C1 segment of cervical spinal cord (tissue), 14 donors: ENCODE measurements at places on chromosomes 2 and 18.

DNA sequence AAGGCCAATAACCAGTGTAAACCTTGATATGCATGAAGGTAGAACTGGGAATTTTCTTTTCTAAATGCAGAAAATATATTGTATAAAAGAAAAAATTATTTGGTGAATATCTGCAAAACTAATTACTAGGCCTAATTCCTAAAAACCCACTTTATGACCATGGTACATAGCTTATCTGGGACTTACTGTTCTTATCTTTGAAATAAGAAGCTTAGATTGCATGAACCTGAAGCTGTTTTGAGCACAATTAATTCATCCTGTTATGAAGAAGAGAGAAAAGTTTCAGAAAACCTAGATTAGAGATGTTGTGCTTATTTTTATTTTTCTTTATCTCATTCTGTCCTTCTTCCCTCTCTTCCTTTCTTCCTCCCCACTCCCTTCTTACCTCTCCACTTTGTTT, 235.0 kb downstream of the GULP1 start:
- DNase-seq: no peak

GRCh38 chr2:149562324-149562723, 25.3 kb downstream of the MMADHC start:
- no peak for DNase-seq

DNA sequence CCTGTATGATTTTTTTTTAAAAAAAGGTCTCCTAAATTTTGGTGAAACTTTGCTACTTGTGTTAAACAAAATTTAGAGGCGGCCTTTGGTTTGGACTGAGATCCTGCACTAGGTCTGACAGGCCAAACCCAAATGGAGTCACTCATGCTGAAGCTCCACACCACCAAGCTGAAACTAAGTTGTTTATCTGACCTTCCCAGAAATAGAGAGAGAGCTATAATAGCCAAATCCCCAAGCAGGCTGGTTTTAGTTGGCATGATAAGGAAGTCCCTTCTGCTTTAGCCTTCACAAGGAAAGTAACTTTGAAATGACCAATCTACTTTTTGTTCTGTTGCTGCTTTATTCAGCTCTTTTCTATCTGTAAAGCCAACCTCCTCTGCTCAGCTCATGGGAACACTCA, 17.1 kb upstream of the THUMPD2 start:
- no peak for DNase-seq

GRCh38 chr2:169265591-169265990, 96.7 kb downstream of the LRP2 start:
- DNase-seq: no peak

- DNase-seq: no peak
Measured at GRCh38 chr2:205169464-205169863, 512.8 kb upstream of the NRP2 start.

DNA sequence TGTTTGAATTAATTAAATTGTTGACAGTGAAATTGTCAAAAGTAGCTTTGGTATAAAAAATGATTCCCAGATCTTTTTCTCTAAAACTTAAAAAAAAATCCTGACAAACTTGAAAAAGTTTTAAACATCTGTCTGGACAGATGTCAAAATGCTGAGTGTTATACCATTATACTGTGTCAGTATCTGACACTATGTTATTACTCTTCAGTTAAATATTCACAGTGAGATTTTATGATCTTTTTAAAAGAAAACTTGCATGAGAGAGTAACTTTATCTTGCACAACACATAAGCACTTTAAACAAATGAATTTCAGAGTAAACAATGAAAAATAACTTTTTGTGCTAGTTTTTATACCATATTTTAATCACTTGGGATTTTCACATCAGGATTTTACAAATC, 167.4 kb downstream of the MEIS1 start:
- DNase-seq: no peak

DNA sequence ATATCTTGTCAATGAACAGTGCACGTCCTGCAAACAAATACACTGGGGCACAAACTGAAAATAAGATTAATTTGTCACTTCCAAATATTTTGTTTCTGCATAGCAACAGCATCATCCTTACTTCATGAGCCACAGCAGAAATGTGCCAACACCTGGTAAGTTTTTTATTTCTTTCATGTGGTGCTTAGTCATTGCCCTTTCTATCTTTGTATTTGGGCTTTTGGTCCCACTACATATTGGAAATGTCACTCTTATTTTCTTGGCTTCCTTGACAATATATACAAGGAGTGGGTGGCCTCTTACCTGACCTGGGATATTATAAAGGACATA, 208.0 kb downstream of the RBM43 start:
- no peak for DNase-seq

DNA sequence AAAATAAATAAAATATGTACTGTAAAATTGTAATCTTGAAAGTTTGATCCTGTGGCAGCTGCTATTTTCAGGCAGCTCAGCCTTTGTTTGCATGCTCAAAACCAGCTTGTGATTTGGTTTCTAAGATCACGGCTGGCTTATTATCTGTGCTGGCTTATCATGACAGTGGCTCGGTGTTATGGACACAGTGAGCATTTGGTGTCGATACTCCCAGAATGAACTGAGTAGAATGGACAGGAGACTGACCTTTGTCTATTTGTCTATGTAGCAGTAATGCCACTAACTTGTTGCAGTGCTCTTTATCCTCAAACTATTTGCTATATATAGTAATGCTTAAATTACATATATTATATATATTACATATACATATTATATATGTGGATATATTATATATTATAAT, 58.8 kb downstream of the NEDD4L start:
- no peak for DNase-seq

DNA sequence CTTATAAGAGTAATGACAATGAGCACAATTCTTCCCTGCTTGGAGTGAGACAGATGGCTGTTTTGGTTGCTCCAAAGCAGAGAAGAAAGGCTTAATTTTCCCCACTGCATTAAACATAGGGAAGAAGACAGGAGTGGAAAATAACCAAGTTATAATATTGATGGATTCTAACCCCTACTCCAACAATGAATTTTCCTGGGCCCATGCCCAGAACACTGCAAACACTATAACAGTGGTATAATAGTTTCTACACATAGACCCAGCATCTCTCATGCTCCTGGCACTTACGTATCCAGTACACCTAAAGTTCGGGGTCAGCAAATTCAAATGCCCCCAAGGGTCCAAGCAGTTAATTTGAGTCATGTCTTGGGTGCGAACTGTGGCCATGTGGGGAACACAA, 613.4 kb downstream of the PLCL1 start:
- DNase-seq: no peak

DNA sequence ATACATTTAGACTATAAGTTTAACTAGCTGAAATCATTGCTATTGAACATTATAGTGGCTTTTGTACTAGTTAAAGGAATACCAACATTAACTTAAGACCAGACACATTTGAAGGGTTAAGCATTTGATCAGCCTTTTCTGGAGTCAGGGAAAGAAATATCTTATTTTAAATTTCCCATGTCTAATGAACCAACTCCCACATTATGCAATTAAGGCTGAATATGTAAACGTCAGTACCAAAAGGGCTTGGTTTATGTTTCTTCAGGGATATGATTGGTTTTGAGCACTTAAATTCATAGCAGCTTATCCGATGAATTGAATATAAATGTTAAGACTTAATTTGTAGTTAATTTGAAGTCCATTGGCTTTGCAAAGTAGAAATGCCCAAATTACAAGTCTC, 344.5 kb downstream of the KIAA1328 start:
- no peak for DNase-seq

DNA sequence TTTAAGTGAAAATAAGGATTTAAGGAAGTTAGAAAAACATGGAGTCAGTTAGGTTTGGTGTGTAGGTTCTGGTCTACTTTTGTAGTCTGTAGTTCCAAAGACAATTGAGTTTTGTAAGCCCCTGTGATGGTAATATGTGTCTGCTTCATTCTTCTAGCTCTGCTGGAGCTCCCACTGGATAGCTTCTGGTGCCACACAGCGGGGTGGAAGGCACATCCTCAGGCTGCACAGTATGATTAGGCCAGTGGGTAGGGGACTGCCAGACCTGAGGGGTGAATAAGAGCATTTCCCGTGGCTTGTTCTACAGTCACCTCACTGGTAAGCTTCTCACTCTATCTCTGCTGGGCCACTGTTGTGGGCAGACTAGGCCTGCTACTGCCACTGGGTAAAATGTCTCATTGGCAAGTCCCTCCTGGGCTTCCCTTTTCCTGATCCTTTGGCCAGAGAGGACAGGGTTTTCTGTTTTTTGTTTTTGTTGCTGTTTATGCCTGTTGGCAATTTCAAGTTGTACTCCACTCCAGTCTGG, 44.5 kb downstream of the TMEM131 start:
- no peak for DNase-seq

- DNase-seq: no peak
Measured at GRCh38 chr2:38163006-38163405, 87.1 kb upstream of the CYP1B1 start.

DNA sequence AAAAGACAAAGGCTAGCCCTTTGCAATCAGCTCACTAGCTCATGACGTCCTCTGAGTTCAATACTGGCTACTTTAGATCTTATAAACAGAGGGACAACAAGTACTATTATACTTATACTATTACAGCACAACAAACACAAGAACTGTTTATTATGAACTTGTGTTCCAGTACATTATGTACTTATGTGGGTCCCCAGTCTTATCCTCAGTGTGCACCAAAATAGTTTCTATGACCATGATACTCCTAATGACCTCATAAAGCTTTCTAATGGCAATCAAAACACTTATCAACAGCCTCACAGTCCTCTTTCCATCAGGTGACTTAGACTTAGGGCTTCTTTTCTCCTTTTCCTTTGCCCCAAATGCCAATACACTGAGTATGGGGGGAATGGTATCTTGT, 614.4 kb downstream of the CNTNAP5 start:
- DNase-seq: no peak

DNA sequence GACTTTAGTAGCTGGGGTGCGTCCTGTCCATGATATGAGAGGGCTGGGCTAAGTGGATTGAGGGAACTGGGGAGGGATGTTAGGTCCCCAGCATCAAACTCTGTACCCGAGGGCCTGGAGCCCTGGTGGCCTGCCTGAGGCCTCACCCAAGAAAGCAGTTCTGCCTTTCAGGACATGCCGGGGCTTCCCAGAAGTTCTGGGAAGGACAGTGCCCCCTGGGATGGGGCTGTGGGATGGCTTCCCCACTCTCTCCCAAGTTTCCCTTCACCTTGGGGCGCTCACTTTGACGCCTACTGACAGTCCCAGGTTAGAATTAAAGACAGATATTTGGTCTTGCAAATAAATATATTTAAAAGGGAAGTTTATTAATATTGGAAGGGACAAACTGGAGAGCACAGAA, 1.8 kb downstream of the OXER1 start:
- DNase-seq: no peak

GRCh38 chr2:226411205-226411604, 388.4 kb downstream of the IRS1 start:
- DNase-seq: no peak

- no peak for DNase-seq
Measured at GRCh38 chr2:149180226-149180875, 141.9 kb downstream of the LYPD6B start.

DNA sequence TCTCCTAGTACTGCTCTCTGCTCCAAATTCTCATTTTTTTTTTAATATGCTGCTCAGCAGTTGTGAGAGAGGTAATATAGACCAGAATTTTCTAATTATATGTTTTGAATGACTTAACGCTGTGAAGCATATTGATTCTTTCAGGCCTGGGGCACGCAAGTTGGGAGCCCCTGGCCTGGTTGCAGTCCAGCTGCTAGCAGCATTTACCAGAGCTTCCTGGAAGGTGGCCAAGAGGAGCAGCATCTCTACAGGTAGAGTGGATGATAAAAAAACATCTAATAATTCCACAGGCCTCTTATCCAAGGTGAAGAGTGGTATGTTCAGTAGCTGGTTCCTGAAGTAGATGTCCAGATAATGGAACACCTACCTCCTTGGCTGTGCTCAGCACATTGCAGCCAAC, 7.3 kb upstream of the UGP2 start:
- no peak for DNase-seq

DNA sequence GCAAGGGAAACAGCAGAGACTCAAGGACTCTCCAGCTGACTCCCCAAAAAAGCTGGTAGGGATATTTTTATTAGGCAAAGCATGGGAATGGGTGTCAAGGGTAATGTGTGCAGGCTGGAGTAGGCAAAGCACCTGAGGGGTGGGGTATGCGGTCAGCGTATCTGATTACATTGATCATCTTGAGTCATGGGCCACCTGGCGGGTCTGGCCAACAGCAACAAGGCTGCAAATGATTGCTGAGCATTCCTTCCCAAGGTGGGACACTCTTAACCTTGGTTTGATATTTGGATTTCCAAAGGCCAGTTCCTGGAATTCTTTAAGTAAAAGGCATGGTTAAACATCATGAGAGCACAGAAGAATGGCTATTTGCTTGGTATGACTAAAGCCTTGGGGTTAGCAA, 32.6 kb upstream of the CCBE1 start:
- no peak for DNase-seq

DNA sequence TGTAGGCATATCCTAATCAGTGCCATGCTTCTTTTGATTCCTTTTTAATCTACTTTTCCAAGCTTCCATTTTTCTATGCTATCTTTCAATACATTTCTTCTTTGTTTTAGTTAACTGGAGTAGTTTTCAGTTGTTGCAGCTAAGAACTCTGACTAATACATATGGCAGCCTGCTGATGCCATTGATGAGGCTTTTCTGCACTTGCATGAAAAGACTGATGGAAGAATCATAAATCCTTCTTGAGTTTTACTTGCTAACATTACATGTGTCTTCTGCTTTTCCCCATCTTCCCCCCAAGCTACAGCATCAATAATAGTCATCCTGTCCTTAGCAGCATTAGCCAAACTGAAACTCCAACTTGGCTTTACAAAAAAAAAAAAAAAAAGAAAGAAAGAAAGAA, 203.3 kb downstream of the LRP1B start:
- DNase-seq: no peak

- peak; percentile 24 for DNase-seq
Measured at GRCh38 chr2:47034973-47035609, 119.5 kb upstream of the MCFD2 start.

DNA sequence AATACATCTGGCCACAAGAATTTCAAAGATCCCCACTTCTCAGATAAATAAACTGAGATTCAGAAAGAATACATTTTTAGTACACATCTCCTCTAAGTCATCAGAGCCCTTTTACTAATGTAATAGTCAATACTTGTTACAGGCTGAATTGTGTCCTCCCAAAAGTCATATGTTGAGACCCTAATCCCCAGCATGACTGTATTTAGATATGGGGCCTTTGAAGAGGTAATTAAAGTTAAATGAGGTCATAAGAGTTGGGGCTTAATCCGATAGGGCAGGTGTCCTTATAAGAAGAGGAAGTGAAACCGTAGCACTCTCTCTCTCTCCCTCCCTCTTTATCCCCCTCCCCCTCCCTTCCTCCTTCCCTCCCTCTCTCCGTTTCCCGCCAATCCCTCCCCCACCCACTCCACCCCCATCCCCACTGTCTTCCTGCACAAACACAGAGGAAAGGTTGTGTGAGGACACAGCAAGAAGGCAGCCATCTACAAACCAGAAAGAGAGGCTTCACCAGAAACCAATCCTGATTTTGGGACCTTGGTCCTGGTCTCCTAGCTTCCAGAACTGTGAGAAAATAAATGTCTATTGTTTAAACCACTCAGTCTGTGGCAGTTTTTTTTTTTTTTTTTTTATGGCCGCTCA, 66.6 kb upstream of the ZNF397 start:
- peak; percentile 51 for DNase-seq
